Fibroblast of gingiva (primary cell): ENCODE measurements at places on chromosomes 11 and 22.

GRCh38 chr11:15180212-15180792, 65.6 kb downstream of the INSC start:
- peak; percentile 60 for DNase-seq

GRCh38 chr22:48489551-48490499, 1337.8 kb downstream of the BRD1 start:
- no peak for DNase-seq

- DNase-seq, result no peak
Measured at GRCh38 chr11:61071913-61072312, 30.4 kb upstream of the CD5 start.

DNA sequence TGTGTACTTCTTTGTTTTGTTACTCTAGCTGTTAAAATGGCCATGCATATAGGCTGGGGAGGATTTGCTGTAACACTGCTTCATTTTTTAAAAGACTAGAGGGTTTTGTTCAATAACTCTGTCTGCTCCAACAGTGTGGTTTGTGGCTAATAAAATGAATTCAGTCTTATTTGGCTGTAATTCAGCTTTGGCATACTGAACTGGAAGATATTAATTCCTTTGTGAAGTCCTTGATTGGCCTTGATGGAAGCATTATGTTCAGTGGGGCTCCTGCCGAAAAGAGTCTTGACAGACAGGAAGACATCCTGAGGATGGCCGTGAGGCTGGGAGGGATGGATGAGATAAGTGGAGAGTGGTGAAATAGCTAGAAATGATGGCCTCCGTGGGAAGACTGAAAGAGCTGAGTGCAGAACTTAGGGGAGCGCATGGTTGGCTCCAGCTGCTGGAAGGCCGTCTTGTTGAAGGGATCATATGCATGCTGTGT, 44.8 kb upstream of the MYO18B start:
- no peak for DNase-seq

DNA sequence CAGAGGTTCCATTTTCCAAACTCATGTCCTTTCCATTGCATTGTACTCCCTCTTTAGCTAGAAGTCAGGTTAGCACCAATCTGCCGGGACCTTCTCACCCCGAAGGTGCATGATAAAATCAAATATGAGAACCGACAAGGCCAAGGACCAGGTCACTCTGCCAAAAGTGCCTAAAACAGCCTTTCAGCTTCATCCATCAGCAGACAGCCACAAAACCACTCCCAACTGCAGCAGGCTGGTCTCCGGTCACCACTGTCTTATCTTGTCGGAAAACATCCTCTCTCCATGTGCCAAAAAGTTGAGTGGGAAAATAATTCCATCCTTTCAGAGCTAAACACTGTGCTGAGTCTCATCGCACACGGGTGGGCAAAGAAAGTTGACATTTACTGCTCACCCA, 1.4 kb downstream of the PI4KA start:
- no peak for DNase-seq

DNA sequence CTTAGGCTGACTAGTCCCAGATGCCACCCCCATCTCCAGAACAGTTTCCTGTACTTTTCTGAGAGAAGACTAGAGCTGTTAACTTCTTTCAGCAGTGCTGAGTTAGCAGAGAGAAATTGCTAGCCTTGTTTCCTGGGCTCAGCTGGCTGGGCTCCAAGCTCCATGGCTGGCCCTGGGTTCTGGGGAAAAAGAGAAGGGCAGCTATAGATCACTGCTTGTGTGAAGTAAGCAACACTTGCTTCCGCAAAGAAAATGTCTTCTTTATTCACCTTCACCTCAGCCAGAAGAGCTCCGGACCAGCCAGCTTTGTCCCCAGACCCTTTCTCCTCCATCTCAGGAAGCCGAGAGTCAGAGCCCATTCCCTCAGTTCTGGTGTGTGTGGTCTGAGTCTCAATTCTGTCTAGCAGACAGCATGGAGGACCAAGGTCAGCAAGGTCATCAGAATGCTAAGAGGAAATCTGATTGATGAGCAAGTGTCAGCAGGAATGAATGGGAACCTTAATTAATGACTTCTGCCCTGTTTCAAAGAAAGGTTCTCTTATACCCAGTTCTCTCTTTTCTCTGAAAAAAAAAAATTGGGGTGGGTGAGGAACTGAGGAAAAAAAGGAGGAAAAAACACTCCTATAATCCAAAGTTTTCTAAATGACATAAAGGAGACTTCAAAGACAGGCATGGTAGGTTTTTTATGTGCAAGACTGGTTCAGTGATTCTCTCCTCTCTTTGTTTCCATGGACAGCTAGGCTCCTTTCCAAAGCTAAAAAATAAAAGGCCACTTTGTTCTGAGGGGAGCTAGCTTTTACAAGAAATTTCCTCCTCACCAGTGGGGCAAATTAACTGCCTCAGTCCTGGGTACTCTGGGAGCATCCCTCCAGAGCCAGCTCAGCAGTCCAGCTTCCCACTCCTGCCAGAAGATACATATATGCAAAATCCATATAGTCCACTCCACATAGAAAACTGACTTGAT, 63.6 kb upstream of the FAM181B start:
- no peak for DNase-seq

DNA sequence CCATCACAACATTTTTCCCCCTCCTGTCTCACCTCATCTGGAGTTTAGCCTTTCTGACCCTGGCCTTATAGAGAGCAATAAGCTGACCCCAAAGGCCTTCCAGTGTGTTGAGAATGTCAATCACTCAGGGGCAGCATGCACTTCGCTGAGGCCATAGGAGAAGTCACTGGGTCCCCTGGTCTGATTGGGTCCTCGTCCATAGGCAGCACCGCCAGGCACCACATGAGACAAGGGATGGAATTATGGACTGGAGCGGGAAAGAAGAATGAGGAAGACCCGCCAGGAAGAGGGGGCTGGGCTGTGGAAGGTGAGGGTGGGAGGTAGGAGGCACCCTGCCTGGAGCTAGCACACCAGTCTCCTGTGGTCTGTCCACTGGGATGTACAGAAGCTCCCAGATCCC, 72.9 kb downstream of the DSCAML1 start:
- DNase-seq, result no peak

DNA sequence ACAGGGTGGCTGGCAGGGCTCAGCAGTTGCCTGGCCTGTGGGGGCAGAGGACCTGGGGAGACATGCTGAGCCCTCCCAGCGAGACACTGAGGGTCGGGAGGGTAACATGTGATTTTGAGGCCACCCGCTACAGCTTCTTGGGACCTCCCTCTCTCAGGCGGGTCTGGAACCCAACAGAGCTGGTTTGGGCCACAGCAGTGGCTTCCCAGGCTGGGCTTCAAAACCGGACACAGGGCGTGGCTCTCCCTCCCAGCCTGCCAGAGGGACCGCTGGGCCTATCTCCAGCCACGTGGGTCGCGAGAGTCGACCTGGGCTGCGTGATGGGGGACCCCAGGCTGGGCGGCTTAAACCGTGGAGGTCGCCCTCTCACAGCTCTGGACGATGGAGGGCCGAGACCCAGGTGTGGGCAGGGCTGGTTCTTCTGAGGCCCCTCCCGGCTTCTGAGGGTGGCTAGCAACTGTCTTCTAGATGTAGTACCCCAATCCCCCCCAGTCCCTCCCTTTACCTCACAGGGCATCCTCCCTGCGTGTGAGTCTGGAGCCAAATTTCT, 91.7 kb downstream of the KCNQ1 start:
- DNase-seq, result no peak

DNA sequence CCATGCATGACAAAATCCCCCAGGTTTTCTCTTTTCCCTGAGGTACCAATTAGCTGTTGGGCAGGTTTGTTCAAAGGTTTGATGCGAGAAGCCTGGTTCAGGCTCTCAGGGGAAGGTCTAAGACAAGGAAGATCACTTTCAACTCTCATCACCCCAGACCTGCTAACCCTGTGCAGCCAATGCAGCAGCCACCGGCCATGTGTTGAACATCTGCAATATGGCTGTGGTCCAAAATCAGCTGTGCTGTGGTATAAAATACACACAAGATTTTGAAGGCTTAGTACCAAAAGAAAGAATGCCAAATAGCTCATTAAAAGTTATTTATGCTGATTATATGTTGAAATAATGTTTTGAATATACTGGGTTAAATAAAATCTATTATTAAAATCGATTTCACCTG, 58.5 kb downstream of the SMCO4 start:
- DNase-seq, result peak; percentile 83

- DNase-seq, result no peak
Measured at GRCh38 chr11:22467248-22467647, 129.1 kb downstream of the SLC17A6 start.

GRCh38 chr11:60919320-60919719, 4.9 kb upstream of the TMEM132A start:
- no peak for DNase-seq

GRCh38 chr11:76598426-76598839, 72.1 kb downstream of the LRRC32 start:
- peak; percentile 57 for DNase-seq

GRCh38 chr22:49553076-49553475, 274.6 kb downstream of the BRD1 start:
- no peak for DNase-seq

DNA sequence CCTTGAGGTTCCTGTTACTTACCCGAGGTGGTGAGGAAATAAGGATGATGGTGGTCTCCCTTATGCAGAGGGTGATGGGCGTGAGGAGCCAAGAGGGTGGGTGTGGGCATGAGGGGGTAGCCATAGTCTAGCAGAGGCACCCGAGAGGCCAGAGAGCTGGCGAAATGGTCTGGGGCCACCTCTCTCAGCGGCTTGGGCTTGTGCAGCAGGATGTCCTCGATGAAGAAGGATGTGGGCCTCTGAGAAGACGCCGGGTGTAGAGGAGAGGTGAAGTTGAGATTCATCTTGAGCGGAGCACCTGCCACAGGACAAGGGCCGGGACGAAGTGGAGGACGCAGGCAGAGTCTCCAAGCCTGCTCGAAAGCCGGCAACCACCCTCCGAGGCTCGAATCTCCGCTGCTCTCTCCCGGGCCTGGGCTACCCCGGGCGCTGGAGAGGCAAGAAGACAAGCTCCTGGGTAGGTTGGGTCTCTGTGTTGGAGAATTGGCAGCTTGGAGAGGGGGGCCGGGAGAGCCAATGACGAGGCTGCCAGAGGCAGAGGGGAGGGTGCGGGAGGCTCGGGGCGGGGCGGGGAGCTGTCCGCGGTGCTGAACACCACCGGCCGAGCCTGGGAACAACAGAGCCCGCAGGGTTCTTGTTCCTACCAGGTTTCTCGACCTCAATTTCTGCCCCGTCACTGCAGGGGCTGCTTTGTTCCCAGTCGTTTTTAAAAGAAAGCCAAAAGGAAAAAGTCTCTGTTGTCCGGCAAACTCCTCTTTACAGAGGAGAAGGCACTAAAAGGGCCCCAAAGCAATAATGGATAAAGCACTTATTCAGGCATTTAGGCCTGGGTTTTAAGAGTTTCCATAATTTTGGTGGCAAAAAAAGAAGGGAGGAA, at the start of gene BSX:
TSS of gene BSX (minus strand) at position 447 of the 877 bp plus-strand sequence. CDS start at position 284, 163 bp downstream.
- DNase-seq, result peak; percentile 2

DNA sequence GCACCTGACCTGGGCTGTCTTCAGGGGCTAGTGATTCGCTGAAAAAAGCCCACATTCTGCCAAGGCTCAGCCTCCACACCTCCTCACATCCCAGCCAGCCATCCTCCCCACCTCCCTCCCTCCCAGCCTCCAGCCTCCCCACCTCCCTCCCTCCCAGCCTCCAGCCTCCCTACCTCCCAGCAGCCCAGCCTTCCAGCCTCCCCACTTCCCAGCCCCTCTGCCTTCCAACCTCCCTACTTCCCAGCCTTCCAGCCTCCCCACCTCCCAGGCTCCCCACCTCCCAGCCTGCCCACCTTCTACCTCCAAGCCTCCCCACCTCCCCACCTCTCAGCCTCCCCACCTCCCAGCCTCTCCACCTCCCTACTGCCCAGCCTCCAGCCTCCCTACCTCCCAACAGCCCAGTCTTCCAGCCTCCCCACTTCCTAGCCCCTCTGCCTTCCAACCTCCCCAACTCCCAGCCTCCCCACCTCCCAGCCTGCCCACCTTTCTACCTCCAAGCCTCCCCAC, 33.7 kb upstream of the TH start:
- DNase-seq, result no peak

DNA sequence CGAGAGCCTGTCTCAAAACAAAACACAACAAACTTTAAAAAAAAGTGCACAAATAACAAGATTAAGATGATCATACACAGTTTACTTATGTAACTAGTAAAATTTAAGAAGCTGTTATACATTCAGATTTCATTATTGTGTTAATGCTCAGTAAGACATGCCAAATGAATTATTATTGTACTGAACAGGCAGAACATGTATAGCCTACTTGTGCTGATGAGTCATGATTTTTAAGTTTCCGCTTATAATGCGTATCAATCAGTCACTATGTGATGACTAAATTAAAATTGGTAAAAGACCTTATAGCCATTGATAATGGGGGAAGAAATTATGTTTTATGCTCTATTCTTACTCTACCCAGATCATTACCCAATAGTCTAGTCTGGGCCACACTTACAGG, 20.5 kb upstream of the EXPH5 start:
- DNase-seq, result no peak
